ENCODE measurements at places on chromosomes 5 and 9. TPM values are rescaled to one million over a fixed set of nuclear protein-coding genes. Genes with fewer than 3 reads are reported as not detected.

GRCh38 chr5:138947780-138948179, 72.6 kb upstream of the LRRTM2 start:
- DNase-seq: no peak

- DNase-seq: no peak
These were observed 4.4 kb upstream of the DIAPH1 start for GRCh38 chr5:141623186-141623585.

DNA sequence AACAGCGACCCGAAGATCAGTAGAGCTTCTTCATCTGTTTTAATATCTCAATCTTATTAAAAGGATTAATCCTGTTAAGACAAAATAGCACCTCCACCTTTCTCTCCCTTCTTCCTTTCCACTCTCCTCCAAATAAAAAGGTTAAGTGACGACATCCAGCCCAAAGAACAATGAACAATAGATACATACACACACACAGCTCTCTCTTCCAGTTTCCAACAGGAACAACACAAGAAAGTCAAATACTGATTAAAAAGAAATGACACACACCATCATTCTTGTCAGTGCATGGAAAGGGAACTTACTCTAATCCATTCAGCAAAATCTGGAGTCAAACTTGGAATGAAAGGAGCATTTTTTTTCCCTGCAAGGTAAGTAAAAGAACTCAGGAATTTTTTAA, 2.8 kb downstream of the ARL15 start:
- no peak for DNase-seq

GRCh38 chr5:151179489-151179840, 21.9 kb upstream of the ANXA6 start:
- DNase-seq: no peak

DNA sequence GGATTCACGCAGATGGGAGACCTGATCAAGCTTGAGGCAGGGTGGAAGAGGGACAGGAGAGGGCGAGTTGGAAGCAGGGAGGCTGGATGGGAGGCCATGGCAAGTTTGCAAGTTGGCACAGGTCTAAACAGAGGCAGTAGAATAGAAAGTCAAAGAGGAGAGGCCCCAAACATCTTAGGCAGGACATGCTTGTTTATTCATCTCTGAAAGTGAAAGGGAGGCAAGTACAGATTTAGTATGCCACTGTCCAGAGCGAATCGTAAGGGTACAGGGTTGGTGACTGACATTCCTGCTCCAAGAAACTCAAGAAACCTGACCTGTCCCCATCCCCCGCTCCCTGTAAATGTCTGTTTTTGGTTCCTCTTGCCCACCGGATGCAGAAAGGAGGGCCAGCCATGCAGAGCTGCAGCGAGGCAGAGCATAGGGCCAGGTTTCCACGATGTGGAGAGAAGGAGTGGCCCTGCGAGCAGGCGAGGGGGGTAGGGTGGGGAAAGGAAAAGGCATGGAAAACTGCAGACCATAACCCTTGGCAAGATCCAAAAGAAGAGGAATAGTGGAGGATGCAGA, 96.2 kb upstream of the BOD1 start:
- peak; percentile 29 for DNase-seq

DNA sequence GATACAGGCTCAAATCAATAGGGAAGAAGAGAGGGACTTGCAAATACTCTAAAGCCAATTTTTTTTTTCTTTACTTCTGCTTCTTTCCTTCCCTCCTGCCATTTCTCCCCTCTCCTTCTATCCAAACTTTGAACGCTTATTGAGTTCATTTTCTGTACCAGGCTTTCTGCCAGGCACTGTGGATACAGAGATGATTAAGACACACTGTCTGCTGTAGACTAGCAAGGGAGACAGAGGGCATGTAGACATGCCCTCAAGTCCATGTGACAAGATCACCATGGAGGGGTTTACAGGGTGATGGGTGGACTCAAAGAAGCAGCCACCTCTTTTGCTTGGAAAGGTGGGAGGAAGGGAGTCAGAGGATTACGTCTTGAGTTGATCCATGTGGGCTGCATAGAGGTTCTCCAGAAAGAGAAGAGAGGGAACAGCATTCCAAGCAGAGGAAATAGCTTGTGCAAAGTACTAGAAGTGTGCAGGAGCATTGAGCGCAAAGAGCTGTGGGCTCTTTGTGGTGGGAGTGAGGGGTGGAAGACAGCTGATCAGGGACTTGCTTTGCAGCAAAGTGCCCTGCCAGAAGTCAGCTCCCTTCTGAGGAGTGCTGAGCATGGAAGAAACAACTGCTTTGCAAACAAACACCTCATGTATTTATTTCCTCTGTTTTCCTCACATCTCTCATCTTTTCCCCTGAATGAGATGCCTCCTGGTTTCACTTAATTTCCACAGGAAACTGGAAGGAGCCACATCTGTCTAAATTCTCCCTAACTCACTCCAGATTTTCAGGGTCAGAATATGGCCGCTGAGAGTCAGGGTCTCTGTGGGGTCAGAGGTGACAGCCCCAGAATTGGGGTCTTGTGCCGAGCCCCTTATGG, 64.4 kb upstream of the COL15A1 start:
- no peak for DNase-seq

- DNase-seq: no peak
These were observed 222.2 kb upstream of the TMEM161B start for GRCh38 chr5:88490874-88491273.

DNA sequence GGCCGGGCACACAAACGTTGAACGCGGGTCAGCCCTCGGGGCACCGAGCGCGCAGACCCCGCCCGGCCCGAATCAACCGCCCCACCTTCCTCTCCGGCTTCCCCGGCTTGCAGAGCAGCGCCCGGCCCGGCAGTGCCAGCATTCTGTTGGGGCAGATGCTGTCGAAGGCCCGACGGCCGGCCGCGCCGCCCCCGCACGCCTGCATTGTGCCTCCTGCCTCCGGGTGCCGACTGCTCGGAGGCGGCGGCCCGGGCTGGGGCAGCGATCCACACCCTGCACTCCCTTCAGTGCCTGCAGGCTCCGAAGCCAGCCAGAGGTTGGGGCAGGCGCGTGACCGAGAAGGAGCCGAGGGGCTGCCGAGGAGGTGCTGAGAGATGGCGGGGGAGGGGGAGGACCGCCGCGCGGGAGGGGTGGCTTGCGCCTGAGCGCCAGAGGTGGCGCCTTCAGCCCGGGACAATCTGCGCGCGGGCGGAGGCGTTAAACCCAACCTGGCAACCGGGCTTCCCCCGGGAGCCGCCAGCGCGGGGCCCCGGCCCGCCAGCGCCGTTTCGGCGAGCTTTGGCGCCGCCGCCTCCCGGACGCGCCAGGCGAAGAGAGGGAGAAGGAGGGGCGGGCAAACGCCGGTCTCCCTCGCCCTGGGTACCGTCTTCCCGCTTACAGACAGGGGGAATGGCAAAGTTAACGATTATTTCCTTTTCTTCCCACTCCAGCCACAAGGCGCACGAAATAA, at the start of gene MCIDAS:
MCIDAS (minus strand) TSS at position 382 of the 730 bp plus-strand sequence; CDS start at position 205, 177 bp downstream.
- peak; percentile 48 for DNase-seq

DNA sequence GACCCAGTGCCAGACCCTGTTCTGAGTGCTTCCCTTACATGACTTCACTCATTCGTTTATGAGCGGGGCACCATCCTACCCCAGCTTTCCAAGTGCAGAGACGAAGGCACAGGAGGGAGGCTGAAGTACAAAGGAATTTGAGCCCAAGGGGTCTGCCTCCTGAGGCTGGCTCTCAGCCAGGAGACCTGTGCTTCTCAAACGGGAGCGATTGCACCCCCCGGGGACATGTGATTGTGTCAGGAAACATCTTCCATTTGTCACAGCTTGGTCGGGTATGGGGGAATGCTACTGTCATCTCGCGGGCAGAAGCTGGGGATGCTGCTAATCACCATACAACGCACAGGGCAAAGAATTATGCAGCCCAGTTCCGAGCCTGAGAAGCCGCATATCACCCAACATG, 23.9 kb downstream of the ADCY2 start:
- no peak for DNase-seq

DNA sequence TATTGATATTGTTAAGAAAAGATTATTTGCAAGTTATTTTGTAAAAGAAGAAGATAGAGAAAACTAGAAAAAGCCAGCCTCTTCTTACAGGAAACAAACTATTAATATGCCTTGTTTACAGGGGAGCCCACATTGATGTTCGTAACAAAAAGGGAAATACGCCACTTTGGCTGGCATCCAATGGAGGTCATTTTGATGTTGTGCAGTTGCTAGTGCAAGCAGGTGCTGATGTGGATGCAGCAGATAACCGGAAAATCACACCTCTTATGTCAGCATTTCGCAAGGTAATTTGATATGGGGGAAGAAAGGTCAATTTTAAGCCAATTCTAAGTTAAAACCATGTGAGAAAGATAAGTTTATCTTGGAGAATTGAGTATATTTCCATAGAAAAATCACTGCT, 37.6 kb upstream of the EIF4EBP3 start:
- DNase-seq: no peak

DNA sequence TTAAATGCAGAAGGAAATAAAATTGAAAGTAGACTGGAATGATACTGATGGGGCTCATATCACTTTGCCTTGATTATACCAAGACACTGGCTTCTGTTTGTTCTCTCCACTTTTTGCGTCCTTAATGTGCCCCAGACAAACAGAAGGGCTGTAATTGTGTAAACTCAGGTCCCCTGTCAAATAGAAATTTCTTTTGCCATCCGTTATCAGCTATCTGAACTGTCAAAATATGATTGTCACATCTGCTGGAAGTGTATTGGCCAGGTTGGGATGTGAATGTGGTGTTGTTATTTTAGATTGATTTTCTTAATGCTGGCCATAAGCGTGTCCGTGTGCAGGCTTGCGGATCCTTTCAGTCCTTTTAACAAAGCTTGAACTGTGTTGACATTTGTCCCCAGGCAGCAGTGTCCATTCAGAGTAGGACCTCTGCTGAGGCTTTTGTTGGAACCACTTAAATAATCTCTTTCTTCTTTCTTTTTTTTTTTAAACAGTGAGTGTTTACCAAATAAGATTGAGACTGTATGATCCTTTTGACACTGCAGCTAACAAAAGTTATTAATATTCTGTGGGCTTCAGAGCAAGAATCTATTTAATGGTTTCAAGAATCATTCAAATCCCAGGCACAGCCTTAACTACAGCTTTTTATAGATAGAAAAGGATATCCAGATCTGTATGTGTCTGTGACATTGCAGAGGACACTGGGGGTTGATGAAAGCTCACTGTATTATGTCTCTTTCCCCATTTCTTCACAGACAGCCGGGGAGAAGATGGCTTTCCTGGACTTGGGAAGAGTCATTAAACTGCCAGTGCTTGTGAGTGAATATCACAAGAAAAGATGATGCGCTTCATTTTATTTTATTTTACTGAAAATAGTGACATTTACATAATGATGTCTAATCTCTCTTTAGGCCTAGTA, 171.7 kb downstream of the ZNF608 start:
- DNase-seq: no peak

GRCh38 chr9:105053209-105053652, 125.3 kb upstream of the ABCA1 start:
- peak; percentile 96 for DNase-seq

DNA sequence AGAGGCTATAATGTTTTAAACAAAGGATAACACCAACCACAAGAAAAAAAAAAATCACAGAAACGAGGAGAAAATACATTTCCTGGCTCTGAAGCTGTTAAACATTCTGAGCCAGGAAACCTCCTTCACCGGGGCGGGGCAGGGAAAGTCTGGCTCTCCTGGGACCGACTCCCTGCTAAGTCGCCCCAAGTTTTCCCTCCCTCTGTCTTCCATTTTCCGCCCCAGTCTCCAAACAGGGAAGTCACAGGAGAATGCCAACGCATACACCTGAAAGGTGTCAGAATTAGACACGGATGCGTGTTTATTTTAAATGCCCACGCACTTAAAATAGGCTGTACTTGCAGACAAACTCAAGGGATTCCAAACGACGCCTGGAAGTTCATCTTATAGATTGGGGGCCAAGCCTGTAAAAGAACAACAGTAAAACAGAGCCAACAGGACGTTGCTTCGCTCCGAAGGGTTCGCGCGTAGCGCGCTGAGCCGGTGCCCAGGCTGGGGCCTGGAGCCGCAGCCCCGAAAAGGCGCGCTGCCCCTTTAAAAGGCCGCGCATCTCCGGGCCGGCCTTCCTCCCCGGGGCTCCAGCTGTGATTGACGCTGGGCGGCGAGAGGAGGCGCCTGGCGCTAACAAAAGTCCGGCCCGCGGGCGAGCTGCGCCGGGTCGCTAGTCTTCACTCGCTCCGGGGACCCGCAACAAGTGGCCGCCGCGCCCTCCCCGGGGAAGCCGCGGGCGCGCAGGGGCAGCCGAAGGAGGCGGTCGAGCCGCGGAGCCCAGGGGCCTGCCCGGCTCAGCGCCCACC, at the start of gene FBXL7:
FBXL7 (plus strand) TSS at position 653 of the 797 bp plus-strand sequence.
- DNase-seq: peak; percentile 52

DNA sequence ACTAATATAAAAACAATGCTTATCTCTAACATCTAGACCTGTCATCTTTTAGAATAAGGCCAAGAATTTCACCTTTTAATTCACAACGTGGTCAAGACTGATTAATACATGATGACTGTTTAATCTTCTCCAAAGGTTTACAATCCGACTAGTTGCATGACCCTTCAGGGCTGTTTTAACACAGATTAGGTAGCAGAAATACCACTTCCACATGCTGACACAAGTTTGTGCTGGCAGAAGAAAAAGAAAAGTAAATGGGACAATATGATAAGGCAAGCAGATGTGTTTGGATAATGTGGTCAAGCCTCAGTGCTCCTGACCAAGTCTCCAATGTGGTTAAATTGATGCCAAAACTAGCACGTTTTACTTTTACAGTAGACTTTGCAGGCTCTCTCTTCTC, 31.1 kb downstream of the SEMA6A start:
- DNase-seq: peak; percentile 71

- no peak for DNase-seq
These were observed 15.1 kb downstream of the TCF7 start for GRCh38 chr5:134129411-134130238.

- no peak for DNase-seq
These were observed 390.5 kb downstream of the KDM4C start for GRCh38 chr9:7148243-7148765.

ASPN gene
- not detected for total RNA-seq

COL23A1 gene
- 0.13 TPM for total RNA-seq

PHYHD1 gene
- 3.8 TPM for total RNA-seq

SPARC gene
- 10.5 TPM for total RNA-seq

GPR150 gene
- 0.26 TPM for total RNA-seq

NREP gene
- total RNA-seq: 2.3 TPM

FLT4 gene
- total RNA-seq: under 0.01 TPM

HMCN2 gene
- under 0.01 TPM for total RNA-seq

NADK2 gene
- total RNA-seq: 33.9 TPM

PCDHGB3 gene
- total RNA-seq: under 0.01 TPM

SLC36A1 gene
- 4.5 TPM for total RNA-seq

GARIN3 gene
- not detected for total RNA-seq

DNM1 gene
- 0.77 TPM for total RNA-seq

LRRC26 gene
- 2.0 TPM for total RNA-seq

Measured in bronchial epithelial cell (primary cell).